ENCODE measurements at places on chromosomes 6 and 20.

DNA sequence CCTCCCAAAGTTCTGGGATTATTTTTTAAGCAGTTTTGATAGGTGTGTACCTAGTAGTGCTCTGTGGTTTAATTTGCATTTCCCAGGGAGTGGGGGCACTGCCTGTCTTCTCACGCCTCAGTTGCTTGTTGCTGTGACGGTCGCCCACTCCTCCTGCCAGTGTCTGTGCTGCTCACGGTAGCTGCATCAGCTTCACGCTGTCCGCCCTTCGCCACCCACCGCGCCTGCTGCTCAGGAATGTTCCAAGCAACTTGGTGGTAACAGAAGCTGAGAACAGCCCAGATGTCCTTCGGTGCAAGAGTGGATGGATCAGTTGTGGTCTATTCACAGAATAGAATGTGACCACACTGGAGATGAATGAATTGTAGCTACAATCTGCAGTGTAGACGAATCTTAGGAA lies 22.9 kb downstream of the DNAJC5 start:
- no peak for DNase-seq

- DNase-seq = no peak
These were observed 205.4 kb downstream of the SOD2 start for GRCh38 chr6:159487636-159488035.

GRCh38 chr6:15936503-15936902 lies 192.4 kb upstream of the MYLIP start:
- no peak for DNase-seq

GRCh38 chr6:165571068-165571682 lies 91.9 kb downstream of the PDE10A start:
- DNase-seq = no peak

- DNase-seq = no peak
These were observed 10.1 kb downstream of the HMGCLL1 start for GRCh38 chr6:55568808-55569439.

DNA sequence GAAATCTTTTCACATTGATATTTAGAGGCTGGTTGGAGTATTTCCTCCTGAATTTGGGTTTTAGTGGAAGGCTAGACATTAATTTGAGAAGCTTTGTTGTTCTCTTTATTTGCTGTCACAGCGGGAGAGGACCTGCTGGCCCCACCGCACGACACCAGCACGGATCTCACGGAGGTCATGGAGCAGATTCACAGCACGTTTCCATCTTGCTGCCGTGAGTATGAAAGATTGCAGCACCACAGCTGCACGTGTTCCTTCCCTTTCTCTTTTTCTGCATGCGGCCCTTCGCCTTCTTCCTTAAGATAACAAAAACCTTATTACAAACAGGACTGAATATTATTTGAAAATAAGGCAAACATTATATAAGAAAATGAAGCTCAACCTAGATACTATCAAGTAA lies 555.5 kb downstream of the UTRN start:
- DNase-seq = no peak

DNA sequence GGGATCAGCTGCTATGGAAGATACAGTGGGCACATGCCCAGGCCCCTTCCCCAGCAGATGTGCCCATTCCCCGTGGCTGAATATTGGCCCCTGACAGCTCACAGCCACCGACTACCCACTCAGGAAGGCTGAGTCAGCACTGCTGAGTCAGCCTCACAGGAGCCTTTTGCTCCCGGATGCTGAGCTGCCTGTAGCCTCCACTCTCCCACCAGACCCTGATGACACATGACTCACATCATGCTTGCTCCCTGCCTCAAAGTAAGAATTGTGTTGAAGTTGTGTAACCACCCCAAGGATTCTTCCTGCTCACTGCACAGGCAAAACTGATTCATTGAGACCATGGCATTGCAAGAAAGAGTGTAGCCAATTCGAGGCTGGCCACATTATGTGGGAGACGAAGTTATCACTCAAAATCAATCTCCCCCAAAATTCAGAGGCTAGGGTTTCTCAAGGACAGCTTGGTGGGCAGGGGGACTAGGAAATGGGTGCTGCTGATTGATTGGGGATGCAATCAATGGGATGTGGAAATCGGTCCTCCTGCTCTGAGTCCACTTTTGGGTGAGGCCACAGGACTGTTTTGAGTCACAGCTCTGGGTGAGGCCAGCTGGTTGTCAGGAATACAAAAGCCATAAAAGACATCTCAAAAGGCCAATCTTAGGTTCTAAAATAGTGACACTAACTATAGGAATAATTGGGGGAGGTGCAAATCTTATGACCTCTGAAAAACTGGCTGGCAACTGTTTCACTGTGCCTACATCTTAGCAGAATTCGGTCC lies 556.6 kb upstream of the CDH4 start:
- DNase-seq = no peak

DNA sequence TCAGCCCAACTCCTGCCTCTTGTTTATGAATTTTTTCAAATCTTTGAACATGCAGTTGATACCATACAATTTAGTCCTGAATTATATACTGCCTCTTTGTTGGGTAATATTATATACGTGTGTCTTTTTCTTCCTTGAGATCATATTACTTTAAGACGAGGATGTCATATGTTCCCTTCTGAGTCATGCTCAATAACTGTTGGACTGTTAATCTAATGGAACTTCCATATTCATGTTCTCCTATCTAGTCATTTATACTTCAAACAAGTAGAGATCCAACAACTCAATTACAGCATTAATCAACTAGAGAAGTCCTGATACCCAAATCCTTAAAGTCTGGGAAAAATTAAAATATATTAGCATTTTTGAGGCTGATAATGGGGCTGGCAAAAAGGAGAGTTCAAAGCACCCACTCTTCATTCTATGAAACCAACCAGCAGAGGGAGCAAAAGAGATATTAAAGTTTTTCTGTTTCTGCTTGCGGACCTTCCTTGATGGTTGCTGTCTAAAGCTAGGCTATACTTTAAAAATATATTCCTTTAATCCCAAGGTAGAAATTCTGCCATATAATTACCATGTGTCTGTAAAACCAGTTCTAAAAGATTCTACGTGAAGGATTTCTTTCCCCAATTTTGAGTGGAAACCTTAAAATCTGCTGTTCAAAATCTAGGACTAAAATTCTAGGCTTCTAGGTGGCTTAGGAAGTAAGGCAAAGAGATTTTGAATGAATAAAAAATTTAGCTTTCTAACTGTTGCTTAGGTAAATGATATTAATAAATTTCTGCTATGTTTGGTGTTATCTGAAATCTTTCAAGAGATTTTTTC lies 498.9 kb downstream of the BCKDHB start:
- DNase-seq = peak; percentile 18

DNA sequence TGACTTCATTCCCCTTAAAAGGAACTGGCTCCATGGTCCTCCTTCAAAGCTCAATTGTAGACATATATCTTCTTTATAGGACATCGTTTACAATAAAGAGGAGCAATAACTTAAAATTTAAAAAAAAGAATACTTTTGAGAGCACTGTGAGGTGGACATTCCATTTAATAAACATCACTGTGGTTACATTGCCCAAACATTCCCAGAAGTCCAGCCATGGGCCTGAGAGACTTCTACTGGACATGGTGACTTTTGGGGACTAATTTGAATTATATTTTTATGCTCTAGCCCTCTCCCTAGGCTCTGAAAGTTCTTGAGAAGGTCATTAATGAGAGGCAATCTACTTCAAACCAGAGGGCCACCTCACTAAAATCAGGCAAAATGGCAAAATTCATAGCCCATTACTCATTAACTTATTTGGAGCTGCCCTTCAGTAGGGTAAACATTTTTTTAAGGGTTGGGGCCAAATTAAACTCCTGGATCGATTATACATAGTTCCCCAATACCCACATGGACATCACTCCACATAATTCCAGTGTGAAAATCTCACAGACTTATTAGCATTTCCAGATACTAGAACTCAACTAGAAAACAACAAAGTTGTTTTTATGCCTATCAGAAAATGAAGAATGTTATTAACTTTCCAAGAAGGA lies 17.1 kb downstream of the ISM1 start:
- DNase-seq = no peak

- no peak for DNase-seq
These were observed 943 bp downstream of the ZUP1 start for GRCh38 chr6:116667623-116668022.

- DNase-seq = peak; percentile 31
These were observed 11.7 kb upstream of the MAPK13 start for GRCh38 chr6:36118550-36119107.

DNA sequence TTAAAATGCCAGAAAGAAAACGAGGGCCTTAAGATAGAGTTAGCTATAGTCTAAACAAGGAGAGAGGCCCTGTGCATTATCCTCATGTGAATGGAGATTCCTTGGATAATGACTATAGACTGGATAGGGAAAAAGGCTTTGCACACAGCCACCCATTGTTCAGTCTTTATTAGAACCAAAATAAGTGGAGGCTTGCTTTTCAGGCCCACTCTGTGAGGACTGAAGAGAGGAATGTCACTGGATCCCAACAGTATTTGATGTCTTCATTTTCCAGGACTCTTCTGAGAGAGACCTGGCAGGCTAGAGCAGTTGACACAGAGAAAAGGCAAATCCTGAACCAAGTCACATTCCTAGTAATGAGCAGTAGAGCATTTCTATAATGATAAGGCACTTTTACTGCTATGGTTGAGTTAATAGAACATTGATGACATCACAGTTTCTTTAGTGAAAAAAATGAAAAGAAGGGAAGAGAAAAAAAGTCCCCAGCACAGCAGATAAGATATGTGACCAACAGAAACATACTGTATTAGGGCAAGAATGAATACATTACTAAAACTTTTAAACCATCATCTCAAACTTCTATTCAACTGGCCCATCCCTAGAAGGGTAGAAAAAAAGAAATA lies 315.1 kb downstream of the EPHA7 start:
- DNase-seq = no peak

DNA sequence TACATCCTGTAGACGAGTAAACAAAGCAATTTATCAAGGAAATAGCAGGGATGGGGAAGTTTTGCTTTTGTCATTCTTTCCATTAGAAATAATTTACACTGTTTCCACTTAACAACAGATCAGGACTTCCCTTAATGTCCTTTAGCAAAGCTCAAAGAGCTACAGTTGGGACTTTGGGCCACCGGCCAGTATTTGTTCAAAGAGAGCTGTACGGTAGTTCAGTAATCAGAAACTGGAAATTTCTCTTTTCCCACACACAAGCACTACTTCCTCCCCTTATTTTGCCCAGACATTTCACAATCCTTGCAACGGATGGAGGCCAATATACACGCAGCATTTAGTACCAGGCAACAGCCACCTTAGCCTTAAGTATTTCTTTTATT lies 12.1 kb upstream of the HINT3 start:
- peak; percentile 98 for DNase-seq

DNA sequence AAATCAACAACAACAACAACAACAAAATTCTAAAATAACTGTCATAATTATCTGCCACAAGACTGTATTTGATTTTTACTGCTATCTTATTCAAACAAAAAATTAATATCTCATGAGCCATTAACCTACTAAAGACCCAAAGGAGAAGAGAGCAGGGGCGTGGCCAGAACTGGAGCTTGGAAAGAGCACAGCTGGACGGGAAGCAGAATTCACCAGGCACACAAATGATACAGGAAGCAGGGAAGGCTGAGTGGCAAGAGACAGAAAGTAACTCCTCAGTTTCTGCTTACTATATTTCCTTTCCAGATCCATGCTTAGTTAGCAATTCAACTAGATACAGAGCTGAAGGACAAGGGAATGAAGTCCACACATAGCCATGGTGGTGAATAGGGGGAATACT lies 54.4 kb downstream of the FKBP5 start:
- no peak for DNase-seq

- peak; percentile 15 for DNase-seq
These were observed 8.2 kb upstream of the MTHFD1L start for GRCh38 chr6:150857062-150857944.

DNA sequence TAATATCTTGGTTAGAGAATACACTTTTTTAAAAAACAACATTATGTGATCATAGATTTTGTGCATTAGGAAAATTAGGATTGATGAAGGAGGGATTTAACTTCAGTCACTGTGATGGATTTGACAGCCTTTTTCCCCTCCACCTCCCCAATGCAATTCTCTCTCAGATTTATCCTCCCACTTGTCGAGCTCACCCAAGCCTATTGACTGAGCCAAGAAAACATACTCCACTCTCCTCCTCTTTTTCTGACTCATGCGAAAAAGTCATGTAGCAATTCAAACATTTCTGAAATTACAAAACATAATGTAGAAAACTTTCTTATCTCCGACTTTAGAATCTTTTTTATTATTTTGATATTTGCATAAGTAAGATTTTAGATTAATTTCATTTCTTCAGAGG lies 24.1 kb downstream of the KLHL32 start:
- DNase-seq = no peak

DNA sequence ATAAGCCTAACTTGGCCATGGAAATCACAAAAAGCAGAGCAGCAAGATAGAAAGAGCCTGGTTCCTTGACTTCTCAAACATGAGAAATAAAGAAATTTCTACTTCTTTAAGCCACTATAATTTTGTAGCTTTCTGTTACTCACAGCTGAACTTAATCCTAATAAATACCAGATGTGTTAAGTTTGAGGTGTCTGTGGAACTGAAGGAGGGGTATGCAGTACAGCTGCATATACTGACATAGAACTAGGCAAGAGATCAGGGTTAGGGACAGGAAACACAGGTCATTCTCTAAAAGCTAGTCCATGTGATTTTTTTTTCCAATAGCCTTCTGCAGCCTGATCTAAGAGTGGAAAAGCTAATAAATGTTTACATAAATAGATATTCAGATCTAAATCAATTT lies 123.9 kb downstream of the COL12A1 start:
- no peak for DNase-seq

GRCh38 chr6:142380626-142381025 lies 78.8 kb downstream of the ADGRG6 start:
- DNase-seq = no peak

- DNase-seq = no peak
These were observed 2.0 kb downstream of the OGFRL1 start for GRCh38 chr6:71290611-71291010.

GRCh38 chr6:51842804-51843378 lies 244.5 kb downstream of the PKHD1 start:
- peak; percentile 12 for DNase-seq

DNA sequence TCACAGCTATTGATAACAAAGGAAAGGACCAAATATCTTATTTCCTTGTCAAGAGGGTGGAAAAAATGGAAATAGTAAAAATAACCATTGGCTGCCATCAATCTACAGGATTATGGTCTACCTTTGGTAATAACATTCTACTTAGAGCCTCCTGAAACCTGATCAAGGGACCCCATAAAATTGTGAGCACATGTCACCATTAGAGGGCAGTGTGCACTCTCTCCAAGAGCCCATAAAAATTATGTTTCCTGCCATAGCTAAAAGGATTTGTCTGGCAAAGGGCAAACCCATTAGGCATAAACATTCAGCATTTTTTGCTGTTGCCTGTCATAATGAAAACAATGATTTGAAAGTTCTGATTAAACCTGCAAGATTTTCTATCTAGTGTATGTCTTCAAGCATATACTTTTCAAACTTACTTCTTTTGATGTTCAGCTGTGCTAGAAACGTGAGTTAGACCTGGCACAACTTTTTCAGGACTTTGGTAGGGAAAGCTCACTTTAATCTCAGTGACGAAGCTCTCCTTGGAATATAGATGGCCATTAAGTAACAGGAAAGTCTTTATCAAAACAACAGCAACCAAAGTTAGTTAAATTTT lies 120.7 kb upstream of the ZFP64 start:
- DNase-seq = peak; percentile 70
